ENCODE measurements at places on chromosomes 6 and 20.

- DNase-seq = no peak
Observed at GRCh38 chr6:30741063-30741779, 1.3 kb downstream of the FLOT1 start.

GRCh38 chr6:163347021-163347446 is 67.5 kb upstream of the QKI start:
- DNase-seq = no peak

DNA sequence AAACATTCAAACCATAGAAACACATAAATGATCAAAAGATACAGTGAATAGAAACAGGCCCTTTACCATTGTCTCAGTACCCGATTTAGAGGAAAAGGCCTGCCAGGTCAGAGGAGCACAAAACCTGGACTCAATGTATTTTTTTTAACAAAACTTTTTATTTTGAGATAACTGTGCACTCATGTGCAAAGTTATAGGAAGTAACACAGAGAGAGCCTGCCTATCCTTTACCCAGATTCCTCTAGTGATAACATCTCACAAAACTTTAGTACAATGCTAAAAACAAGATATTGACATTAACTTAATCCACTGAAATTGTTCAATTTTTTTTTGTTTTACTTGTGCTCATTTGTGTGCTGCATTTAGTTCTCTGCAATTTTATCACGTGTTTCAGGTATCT is 36.8 kb upstream of the SAMD3 start:
- DNase-seq = no peak

GRCh38 chr6:35599761-35600658 is 87.3 kb upstream of the TULP1 start:
- DNase-seq = no peak

DNA sequence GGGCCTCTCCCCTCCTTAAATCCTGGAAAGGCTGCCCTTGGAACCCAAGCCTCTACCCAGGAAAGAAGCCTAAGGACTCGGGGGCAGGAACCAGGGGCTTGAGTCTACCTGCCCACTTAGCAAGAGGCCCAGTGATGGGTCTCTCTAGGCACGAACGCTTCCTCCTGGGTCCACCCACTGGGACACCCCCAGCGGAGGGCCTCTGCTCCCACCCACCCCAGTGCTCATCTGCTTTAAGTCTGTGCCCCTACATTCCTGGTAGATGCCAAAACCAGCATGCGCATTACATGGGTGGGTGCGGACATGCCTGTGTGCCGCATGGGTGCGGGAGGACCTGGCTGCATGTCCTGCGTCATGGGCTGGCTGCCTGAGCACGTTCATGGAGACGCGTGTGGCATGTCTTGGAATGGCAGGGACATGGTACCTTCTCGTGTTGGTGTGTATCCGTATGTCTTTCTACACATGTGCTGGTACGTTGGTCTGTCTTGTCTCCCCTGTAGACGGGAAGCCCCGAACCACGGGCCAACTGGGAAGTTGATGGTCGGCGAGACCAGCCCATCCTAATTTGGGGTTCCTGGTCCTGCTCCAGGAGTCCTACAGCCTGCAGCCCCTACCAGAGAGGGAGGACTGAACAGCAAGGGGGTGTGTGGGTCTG is 29.3 kb downstream of the SNPH start:
- DNase-seq = no peak

DNA sequence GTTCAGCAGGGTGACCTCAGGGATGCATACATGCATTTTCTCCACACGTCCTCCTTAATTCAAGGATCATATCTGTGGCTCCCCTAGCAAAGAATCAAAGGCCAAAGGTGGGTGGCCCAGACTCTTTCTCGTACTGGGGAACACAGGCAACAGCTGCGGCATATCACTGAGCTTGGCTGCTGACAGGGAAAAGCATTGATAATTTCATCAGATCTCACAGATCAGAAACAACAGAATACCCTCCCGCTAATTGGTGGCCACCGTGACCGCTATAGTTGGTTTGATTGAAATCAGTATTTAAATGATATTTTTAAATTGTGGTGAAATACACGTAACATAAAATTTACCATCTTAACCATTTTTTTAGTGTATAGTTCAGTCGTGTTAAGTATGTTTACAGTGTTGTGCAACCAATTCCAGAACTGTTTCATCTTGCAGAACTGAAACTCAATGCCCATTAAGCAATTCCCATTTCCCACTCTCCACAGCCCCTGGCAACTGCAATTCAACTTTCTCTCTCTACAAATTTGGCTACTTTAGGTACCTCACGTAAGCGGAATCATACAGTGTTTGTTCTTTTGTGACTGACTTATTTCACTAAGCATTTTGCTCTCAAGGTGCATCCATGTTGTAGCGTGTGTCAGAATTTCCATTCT is 74.7 kb upstream of the TMEM170B start:
- DNase-seq = no peak

GRCh38 chr6:102918161-102918560 is 1524.7 kb downstream of the GRIK2 start:
- DNase-seq = no peak
